ENCODE measurements at places on chromosomes 3 and 15. TPM values are rescaled to one million over a fixed set of nuclear protein-coding genes. Genes with fewer than 3 reads are reported as not detected.

GRCh38 chr3:194423317-194423716 lies 24.3 kb upstream of the GP5 start:
- DNase-seq: no peak

- DNase-seq: no peak
Measured at GRCh38 chr3:138103466-138103865, 11.9 kb downstream of the DZIP1L start.

GOLGA8G gene
- not detected for total RNA-seq

GRCh38 chr3:23805210-23805632 lies 534 bp upstream of the UBE2E1 start:
- no peak for DNase-seq

DNA sequence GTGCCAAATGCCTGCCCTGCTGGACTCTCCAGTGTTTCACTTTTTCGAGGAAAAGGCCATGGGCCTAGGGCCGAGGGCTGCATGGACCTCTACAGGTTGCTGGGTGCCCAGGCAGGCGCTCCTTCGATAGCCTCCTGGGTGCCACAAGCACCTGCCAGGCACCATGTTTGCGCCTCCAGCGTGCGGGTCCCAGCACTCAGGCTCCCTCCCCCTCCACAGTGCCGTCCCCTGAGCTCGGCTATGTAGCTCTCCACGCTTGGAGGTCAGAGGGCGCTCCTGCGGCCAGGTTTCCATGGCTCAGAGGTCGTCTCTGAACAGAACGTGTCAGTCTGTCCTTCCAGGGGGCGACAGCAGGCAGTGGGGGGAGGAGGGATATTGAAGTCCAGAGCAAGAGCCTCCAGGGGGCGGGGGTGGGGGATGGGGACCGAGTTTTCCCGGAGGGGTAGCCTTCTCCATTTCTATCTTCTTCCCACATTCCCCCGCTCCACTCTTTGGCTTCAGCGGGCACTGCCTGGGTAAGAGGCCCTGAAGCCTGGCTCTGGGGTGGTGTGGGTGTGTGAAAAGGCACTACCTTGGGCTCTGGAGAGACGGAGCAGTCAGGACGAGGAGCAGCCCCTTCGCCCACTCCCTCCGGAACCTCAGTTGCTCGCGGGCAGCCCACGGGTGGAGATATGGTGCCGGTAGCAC lies 3.6 kb downstream of the ONECUT1 start:
- no peak for DNase-seq

DNA sequence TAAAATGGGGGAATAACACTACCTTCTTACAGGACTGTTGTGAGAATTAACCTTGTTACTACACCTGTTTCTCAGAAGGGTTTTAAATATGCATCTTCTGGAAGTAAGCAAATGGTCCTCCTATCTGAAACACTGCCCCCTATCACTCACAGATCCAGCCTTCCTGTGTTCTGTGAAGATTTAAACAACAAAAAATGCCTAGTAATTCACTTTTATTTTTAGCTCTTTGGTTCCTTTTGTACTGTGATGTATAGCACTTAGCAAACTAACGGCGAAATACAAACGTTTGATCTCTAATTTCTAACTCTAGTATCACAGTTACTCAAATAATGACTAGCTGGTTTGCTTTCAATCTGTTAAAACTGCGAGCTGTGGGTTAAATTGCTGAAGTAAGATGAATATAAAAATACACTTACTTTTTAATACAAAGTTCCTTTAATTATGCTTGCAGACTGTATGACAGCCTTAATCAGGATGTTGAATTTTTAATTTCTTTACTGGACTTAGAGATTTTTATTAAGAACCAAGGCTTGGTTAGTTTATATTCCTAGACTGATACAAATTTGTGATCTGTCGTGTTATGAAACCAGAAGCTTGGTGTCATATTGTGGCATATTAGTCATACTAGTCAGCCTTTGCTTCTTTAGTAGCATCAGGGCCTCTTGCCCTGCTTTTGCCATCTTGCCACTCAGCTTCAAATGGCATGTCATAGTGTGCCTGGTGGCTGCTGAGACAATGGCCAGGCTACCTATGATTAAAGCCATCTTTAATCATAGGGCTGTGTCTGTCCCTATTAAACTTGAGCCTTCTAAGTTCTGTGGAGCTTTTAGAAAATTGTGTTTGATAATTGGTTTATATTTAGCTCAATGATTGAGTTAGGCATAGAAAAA lies 9.2 kb downstream of the EIF3J start:
- DNase-seq: no peak

DNA sequence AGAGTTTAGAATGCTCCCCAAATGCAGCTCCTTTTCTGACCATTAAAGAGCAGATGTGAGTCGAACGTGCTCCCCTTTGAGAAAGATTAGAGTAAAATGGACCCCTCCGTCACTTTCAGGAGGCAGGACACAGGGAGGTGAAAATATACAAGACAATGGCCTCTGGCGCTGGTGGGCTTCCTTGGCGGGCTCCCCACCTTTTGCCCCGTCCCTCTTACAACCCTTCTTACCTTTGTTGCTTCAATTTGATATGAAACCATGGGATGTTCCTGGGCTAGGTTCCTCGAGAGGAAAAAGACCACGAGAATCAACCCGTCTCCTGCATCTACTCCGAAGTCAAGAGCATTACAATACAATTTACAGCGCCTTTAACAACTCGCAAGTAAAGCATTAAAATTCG lies 214.2 kb downstream of the MEIS2 start:
- no peak for DNase-seq

- DNase-seq: no peak
Measured at GRCh38 chr3:171977441-171977840, 61.9 kb upstream of the FNDC3B start.

- DNase-seq: no peak
Measured at GRCh38 chr15:58021332-58022230, 43.9 kb downstream of the ALDH1A2 start.

ATP13A4 gene
- total RNA-seq: not detected

- DNase-seq: no peak
Measured at GRCh38 chr3:80439490-80439889, 671.7 kb upstream of the ROBO1 start.

DNA sequence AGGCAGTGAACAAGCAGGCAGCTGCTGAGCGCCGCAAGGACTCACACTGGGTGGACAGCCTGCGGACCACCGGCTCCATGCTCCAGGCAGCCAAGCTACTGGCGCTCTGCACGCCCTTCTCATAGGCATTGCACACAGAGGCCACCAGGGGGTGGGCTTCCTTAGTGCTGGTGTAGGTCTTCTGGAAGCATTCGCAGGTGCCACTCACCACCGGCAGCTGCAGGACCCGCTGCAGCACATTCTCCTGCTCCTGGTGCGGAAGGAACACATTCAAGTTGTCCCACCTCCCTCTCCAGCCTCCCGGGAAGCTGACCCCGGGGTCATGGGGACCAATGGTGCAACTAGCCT lies 6.0 kb downstream of the PLIN1 start:
- DNase-seq: no peak

GRCh38 chr3:195020921-195021320 lies 250.0 kb downstream of the XXYLT1 start:
- no peak for DNase-seq

SPATA12 gene
- 0.12 TPM for total RNA-seq

RBP2 gene
- not detected for total RNA-seq

DNA sequence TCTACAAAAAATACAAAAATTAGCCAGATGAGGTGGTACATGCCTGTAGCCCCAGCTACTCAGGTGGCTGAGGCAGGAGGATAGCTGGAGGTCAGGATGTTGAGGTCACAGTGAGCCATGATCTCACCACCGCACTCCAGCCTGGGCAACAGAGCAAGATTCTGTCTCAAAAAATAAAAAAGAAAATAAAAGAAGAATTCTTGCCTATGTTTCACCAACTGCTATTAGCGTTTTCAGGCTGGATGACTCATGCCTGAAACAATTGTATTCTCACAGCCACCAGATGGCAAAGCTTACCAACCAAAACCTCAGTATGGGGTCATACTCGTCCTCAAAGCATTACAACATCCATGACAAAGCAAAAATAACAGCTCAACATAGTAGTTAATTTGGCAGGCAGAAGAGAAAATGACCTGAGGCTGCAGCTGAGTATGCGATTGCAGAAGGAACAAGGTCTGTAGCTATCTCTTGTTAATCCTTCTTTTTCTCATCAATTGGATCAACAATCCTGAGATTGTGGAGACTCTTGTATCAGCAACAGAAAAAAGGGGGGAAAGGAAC lies 52.2 kb downstream of the TP53BP1 start:
- peak; percentile 94 for DNase-seq

DNA sequence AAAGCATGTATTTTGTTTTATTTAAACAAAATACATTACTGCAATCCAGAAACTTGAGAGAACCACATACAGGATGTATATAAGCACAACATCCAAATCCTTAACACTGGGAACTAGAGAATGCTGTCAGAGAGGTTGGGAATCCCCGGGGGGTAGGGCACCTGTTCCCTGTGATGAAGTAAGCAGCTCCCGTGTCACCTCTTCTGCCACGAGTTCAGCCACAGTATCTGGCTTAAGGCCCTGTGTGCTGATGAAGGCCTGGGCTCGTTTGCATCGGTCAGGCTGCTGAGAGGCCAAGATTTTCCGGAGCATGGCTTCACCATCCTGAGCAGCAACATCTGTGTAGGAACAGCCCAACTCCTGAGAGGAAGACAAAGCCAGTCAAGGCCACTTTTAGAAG lies 36.4 kb downstream of the EIF3J start:
- DNase-seq: no peak

MED12L gene
- total RNA-seq: 0.35 TPM

DNA sequence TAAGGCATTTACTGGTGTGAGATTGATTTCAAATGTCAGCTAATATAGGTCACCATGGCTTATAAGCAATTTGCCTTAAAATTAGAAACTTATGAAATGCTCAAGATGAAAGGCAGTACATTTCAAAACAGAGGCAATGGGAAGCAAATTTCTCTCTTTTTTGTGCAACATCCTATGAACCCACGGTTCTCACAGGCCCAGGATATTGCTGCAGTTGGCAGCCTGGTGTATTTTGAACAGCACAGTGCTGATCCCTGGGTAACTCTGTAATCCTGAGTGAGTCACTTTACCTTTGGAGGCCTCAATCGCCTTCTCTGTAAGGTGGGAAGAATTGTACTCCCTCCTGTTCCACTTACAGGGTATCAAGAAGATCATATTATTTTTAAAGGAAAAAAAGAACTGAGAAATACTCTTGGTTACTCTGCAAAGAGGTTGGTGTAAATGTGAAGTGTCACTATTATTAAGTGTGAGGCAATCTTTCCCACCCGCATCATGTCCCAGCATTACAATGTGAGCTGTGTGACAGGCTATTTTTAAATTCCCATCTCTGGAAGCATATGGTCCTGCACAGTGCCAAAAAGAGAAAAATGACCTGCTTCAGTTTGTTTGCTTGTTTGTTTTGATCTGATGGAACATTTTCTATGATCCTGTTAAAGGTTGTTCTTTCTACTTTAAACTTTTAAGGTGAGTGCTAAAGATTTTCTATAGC lies 190.1 kb upstream of the LPP start:
- no peak for DNase-seq

- no peak for DNase-seq
Measured at GRCh38 chr15:67146875-67147381, 81.5 kb downstream of the SMAD3 start.

DNA sequence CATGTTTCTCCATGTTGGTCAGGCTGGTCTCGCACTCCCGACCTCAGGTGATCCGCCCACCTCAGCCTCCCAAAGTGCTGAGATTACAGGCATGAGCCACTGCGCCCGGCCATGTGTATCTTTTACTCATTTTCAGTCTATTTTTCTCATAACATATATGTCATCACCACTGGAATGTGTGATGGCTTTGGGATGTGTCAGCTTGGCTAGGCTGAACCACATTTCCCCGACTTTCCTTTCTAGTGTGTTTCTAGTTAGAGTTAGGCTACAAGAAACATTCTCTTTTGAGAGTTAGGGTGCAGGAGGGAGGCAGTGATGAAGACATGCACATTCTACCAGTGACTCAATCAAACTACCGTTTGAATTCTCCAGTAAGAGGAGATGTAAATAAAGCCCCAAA lies 444.9 kb upstream of the THBS1 start:
- no peak for DNase-seq

- no peak for DNase-seq
Measured at GRCh38 chr3:127716384-127716783, 43.6 kb downstream of the ABTB1 start.

ST8SIA2 gene
- 1.9 TPM for total RNA-seq

CLRN1 gene
- total RNA-seq: not detected

GRCh38 chr3:33171580-33171979 lies 47.0 kb downstream of the SUSD5 start:
- DNase-seq: no peak

OXTR gene
- total RNA-seq: 0.23 TPM

GREM1 gene
- not detected for total RNA-seq

APOD gene
- total RNA-seq: 0.15 TPM

DNA sequence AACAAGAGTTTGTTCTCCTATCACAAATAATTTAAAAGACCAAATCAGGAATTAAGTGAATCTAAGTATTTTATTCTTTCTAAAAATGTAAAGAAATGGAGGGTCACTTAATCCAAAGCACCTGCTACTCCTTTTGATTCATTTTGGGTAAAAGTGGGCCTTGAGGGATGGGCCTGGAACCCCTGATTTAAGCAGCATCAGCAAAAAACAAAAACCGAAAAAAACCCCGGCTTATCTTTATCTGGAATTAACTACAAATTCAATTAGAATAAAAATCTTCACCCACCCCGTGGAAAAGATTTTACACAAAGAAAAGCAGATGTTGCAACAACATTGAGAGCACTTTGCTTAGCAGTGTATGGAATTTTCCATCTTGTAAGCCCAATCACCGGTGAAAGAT lies 1018.2 kb downstream of the MCTP2 start:
- DNase-seq: no peak

DNA sequence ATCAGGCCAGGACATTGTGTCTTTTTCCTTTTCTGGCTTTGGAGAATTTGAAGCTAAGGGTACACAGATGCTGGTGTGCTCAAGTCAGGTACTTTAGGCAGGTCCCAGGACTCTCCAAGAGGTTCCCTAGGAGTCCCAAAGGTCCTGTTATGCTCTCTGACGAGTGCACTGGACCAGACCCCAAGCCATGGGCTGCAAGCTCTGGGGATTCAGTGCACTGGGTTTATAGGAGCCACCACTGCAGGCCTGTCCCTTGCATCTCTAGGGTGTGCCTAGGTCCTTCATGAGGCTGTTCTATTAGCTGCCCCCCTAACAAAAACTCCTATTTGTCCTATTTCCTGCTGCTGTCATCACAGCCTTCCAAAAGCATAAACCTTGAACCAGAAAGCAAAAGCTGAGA lies 31.9 kb upstream of the BFSP2 start:
- DNase-seq: no peak

DNA sequence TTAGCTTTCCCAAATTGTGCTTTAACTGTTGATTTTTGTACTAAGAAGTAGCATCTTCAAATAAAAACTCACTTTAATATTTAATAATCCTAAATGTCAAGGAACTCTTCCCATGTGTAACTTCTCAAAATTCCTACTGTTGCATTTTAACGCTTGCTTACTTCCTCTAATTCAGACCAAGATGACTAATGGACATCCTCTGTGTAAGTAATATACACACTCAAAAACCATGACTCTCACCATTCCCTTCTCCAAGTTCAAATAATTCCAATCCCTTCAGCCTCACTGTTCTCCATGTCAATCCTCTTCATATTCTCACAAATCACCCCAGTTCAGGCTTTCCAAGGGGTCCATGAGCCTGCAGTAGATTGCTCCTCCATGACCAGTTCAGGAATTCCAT lies 13.0 kb downstream of the MRPL46 start:
- DNase-seq: no peak

Data from NCI-H460 (cell line).